SJCRH30 (cell line): ENCODE measurements at places on chromosomes 12 and 14. TPM values are rescaled to one million over a fixed set of nuclear protein-coding genes. Genes with fewer than 3 reads are reported as not detected.

GLS2 gene
- not detected in 2 replicates for total RNA-seq

- no peak for DNase-seq
Observed at GRCh38 chr12:124232654-124232987, 62.3 kb upstream of the RFLNA start.

- DNase-seq = no peak
Observed at GRCh38 chr12:19107750-19108149, 21.8 kb upstream of the PLEKHA5 start.

DBX2 gene
- total RNA-seq = not detected in 2 replicates

- no peak for DNase-seq
Observed at GRCh38 chr12:45572114-45572513, 157.4 kb upstream of the ARID2 start.

- no peak for DNase-seq
Observed at GRCh38 chr14:66015071-66015780, 470.9 kb upstream of the CCDC196 start.

- no peak for DNase-seq
Observed at GRCh38 chr14:50928002-50928635, 16.2 kb downstream of the PYGL start.

C14orf39 gene
- total RNA-seq = 0.86 and 1.9 TPM in 2 replicates

GRCh38 chr14:106652494-106652893 is 1126.1 kb downstream of the TMEM121 start:
- DNase-seq = no peak

DNA sequence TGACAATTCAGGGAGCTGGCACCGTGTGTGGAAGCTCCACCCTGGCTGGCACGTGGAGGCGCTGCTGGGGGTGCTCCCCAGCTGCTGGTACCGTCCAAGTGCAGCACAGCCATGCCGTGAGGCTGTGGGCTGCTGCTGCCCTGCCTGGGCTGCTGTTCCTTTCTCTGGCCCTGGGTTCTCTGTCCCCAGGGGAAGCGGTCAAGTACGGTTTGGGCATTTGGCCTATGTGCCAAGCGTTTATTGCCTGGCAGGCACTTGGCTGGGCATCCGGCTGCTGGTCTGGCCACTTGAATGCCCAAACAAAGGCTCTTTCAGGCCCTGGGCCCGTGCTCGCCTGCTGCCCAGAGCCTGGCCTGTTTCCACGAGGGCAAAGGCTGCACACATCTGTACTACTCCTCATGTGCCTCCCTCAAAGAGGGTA is 39.6 kb downstream of the RHOF start:
- DNase-seq = no peak

DNA sequence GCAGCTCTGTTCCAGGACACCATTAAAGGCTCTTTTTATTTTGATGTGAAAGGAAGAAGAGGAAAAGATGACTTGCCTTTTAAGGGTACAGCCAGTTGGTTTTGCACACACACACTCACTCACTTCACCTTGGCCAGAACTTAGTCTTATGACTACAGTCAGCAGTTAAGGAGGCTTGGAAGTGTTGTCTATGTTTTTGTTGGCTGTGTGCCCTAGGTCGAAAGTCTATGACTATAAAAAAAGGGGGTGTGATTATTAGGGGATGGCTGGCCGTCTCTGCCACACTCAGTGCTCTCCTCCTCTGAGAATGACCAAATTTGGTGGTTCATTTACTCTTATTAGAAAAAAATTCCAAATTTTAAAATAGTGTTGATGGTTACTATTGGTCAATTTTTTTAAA is 139.5 kb upstream of the OTX2 start:
- DNase-seq = peak; percentile 36

GRCh38 chr14:36367985-36368774 is 47.7 kb upstream of the MBIP start:
- DNase-seq = no peak

DNA sequence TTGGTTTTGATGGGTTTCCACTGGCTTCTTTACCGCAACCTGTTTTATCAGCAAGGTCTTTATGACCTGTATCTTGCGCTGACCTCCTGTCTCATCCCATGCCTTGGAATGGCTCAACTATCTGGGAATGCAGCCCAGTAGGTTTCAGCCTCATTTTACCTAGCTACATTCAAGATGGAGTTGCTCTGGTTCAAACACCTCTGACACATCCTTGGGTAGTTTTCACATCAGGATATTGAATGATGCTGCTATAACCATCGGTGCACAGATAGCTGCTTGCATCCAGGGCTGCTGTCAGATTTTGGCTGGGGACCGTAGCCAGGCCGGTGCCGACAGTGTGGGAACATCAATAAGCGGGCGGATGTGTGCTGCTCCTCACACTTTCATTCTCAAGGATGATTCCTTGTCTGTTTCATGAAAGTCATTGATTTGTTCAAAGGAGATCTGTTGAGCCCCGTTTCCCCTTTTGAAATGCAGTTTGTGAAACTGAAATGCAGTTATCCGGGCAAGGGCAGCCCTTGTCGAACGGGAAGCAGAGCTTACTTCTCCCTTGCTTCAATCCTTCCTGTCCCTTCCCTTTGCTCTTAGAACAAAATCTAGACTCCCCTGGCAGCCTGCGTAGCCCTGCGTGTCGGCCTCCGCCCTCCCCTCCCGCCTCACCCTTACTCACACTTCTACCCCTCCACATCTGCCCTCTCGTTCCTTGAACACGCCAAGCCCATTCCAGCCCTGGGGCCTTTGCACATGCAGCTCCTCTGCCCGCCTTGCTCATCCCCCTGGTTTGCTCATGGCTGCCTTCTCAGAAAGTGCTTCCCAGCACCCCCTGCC is 49.2 kb upstream of the NCOR2 start:
- no peak for DNase-seq

DNA sequence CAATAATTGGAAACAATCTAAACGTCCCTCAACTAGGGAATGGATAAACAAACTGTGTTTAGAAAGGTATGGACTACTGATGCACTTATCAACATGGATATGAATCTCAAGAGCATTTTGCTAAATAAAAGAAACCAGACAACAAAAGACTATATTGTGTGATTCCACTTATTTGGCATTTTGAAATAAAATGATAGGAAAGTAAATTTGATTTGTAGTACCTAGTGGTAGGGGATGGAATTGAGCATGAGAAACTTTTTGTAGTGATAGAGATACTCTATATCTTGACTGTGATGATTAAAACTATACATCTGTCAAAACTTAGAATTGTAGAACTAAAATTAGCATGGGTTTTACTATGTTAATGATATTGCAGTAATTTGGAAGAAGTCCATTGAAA is 87.1 kb downstream of the ARID2 start:
- DNase-seq = no peak

CD163 gene
- total RNA-seq = not detected in 2 replicates

- no peak for DNase-seq
Observed at GRCh38 chr14:20799456-20799891, 3.2 kb downstream of the RNASE1 start.

DNA sequence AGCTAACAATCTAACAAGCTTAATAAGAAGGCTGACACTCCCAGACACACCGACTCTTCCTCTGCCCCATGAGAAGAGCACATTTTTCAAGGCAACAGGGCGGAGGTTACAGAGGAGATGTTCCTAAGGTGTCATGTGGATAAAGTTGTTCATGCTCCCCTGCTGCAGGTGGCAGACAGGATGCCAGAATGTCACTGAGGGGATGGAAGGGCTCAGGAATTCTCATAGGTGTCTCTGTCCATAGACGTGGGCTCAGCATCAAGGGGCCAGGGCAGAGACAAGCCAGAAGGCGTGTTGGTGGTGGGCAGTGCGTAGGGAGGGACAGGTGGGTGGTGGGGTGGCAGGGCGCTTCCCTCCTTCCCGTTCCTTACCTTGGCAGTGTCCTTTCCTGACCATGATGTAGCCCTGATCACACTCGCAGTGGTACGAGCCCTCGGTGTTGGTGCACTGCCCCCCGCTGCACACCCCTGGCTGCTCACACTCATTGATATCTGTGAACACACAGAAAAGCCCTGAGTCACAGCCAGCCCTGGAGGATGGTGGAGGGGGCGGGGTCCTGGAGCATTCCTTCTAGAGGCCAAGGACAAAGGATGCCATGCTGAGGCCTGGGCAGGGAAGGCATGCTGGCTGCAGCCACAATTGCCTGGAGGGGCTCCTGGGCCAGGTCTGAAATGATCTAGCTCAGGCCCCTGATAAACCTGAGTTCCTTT is 23.0 kb downstream of the ISCA2 start:
- DNase-seq = no peak

DNA sequence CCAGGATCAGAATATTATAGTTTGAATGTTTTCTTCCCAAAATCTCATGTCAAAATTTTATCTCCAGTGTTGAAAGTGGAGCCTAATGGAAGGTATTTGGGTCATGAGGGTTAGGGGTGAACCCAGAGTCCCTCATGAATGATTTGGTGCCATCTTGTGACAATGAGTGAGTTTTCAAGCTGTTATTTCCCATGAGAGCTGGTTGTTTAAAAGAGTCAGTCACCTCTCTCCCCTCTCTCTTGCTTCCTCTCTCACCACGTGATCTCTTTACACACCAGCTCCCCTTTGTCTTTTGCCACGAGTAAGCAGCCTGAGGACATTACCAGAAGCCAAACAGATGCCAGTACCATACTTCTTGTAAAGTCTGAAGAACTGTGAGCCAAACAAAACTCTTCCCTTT is 561.6 kb downstream of the RERGL start:
- DNase-seq = no peak
